ENCODE measurements at places on chromosomes 5 and 9. TPM values are rescaled to one million over a fixed set of nuclear protein-coding genes. Genes with fewer than 3 reads are reported as not detected.

Gene PSD2
- not detected for total RNA-seq

Gene WWC1
- total RNA-seq, result 7.1 TPM

Gene ADGRD2
- not detected for total RNA-seq

Gene DOLK
- total RNA-seq, result 31.1 TPM

DNA sequence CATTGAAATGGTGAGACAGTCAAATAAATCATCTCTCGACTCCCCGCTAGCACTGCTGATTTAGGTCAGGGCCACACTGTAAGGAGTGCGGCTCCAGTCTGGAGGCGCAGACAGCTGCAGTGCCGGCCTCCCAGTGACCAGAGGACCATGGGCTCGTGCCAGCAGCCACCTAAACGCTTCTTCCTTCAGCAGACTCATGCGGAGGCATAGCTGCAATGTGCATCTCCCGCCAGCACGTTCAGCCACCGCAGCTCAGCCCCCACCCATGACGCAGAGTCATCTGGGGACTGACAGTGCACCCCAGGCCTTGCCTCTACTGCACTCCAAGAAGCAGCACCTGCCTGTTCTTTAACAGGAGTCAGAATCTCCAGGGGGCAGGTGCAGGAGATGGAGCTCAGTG lies 13.6 kb upstream of the MAPK9 start:
- DNase-seq, result no peak

DNA sequence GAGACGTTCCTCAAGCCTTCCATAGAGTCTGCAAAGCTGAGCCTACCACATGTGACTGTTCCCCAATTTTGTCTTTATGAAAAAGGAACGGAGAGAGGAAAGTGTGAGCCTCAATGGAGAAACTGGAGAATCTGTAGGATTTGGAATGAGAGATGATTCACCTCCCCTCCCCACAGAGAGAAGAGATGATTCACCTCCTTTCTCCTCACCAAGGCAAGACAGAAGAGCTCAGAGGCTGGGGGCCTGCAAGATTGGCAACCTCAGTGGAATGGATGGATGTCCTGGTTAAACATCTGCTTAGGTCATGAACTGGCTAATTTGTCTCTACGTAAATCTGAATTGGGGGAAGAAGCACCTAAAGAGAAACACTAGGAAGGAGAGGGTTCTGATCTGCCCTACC lies 17.0 kb upstream of the MOCS2 start:
- DNase-seq, result peak; percentile 78

- no peak for DNase-seq
These were observed 23.5 kb downstream of the ELP1 start for GRCh38 chr9:108910402-108910801.
